Activated T-cell treated with anti-CD3 and anti-CD28 coated beads, Interleukin-2, amount 50 U/mL, for 72 hours (primary cell): ENCODE measurements at places on chromosomes 11 and 22.
A peak's percentile ranks its signal among the peaks of the same experiment; 100 is the strongest.

- H3K4me1 ChIP-seq = peaks cover 5% of the 10 kb centered on the region
- H3K27me3 ChIP-seq = no peaks in the 10 kb centered on the region
- no peak overlapping the region for H3K4me3 ChIP-seq
- DNase-seq = no peak
- no peak overlapping the region for H3K27ac ChIP-seq
Observed at GRCh38 chr22:19397734-19398104, 33.8 kb downstream of the HIRA start.

GRCh38 chr22:48488149-48488551 is 1339.5 kb downstream of the BRD1 start:
- no peak overlapping the region for H3K27ac ChIP-seq
- peaks cover 59% of the 10 kb centered on the region for H3K27me3 ChIP-seq
- no peaks in the 10 kb centered on the region for H3K4me1 ChIP-seq
- DNase-seq = no peak
- no peaks in the 10 kb centered on the region for H3K36me3 ChIP-seq
- H3K4me3 ChIP-seq = no peak overlapping the region

DNA sequence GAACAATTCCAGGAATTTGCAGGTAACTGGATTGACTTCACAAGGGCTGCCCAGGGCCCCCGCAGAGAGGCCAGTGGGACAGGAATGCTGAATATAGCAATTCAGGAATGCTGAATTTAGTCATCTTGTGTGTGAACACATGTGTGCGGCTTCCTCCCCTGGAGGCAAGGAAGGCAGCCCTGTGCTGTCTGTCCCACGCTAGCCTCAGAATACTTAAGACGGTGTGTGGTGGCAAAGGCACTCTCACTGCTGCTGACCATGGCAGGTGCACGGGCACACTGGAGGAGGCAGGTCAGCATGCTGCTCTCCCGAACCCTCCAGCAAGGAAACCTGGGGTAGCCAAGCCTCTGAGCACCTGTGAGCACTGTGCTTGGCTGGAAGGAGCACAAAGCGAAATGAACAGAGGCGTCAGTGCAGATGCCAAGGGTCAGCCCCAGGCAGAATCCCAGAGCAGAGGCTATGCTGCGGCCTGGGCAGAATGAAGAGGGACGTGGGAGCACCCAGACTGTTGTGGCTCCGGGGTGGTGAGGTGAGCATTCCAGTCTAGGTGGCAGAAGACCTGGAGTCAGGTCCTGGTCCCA is 2.7 kb downstream of the GNAZ start:
- H3K4me3 ChIP-seq = no peak overlapping the region
- no peak overlapping the region for H3K27ac ChIP-seq
- no peak for DNase-seq
- peaks cover 21% of the 10 kb centered on the region for H3K27me3 ChIP-seq

- peaks cover 4% of the 10 kb centered on the region for H3K36me3 ChIP-seq
- H3K4me3 ChIP-seq = peak within 1 kb of the TSS; percentile 97
- peak; percentile 88 for DNase-seq
- H3K4me1 ChIP-seq = peaks cover 76% of the 10 kb centered on the region
- H3K27ac ChIP-seq = peak within 1 kb of the TSS; percentile 85
Observed at GRCh38 chr11:65386307-65387140, at the start of gene FRMD8. Gene FRMD8, plus strand, starts transcription at chr11:65386637. Its CDS starts 400 bp downstream, at chr11:65387037.

DNA sequence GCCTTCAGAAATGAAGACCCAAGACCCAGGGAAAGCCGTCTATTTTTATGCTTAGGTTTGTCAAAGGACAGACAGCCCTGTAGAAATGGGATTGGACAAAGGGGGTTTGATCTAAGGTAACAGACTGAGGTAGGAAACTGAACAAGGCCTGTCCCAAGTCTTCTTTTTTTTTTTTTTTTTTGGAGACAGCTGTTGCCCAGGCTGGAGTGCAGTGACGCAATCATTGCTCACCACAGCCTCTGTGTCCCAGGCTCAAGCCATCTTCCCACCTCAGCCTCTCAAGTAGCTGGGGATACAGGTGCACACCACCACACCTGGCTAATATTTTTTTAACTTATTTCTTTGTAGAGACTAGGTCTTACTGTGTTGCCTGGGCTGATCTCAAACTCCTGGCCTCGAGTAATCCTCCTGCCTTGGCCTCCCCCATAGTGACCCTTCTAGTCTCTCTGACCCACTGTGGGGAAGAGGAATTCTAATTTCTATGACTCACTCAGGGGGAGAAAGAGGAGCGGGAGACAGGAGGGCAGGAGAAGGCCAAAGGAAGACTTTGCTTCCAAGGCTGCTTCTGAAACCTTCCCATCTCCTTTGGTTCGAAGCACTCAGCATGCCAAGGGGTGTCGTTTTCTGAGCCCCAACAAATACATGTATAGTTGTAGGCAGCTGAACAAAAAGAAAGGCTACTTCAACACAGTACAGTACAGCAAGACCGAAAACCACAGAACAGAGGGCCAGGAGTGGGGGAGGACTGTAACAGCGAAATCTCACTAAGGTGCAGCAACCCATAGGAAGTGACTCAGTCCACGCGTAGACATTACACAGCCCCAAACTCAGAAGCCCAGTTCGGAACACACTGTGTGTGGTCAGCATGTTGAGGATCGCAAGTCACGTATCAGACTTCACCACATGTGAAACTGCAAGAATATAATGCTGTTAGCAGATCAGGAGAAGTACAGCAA is 872 bp downstream of the TMA7B start:
- H3K27ac ChIP-seq = peak overlapping the region; percentile 92
- H3K36me3 ChIP-seq = peaks cover 56% of the 10 kb centered on the region
- H3K27me3 ChIP-seq = no peaks in the 10 kb centered on the region
- H3K4me3 ChIP-seq = peak overlapping the region; percentile 89

DNA sequence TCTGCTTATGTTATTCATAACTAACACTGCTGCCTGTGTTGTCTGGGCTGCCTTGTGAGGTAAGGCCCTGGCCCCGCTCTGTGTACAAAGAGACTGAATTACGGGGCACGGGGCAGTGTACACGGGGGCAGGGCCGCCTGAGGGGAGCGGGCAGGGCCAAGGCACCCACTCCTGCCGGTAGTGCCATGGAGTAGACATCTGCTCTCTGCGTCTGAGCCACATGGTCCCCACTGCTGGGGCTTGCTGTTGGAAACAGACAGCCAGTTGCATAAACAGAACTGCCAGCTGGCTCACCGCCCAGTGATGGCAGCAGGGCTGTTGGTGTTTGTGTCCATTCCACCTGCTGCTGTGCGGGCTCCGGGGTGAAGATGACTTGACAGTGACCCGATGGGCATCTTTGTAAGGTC is 19.8 kb downstream of the FAM118A start:
- no peak for DNase-seq
- H3K4me1 ChIP-seq = peaks cover 5% of the 10 kb centered on the region
- H3K36me3 ChIP-seq = peaks cover 20% of the 10 kb centered on the region
- H3K27me3 ChIP-seq = no peaks in the 10 kb centered on the region
- no peak overlapping the region for H3K4me3 ChIP-seq
- H3K27ac ChIP-seq = no peak overlapping the region

DNA sequence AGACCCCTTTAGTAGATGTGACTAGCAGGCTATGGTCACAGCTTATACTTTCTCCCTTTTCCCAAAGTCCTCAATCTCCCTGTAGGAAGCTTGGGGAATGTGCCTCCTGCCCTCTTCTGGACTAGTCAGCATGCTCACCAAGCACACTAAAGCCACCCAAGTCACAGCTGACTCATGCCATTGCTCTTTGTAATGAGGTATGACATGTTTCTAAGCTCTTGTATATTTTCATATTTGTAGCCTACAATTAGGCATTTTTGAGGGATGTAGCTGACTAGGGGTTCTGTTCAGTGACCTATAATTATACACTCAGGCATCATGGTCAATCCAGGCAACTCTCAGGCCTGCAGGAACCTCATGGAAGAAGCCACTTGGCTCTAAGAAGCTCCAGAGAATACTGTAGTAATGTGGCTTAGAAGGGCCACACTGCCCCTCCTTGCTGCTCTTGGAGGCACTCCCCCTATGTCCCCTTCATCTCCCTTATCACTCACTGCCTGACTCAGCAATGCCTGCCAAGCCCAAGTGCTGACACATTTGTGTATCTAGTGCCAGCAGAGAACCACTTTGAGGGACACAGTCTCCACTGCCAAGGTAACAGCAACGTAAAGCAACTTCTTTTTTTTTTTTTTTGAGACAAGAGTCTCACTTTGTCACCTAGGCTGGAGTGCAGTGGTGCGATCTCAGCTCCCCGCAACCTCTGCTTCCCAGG is 86.2 kb downstream of the RPL27A start:
- H3K27ac ChIP-seq = no peak overlapping the region
- no peaks in the 10 kb centered on the region for H3K36me3 ChIP-seq
- no peaks in the 10 kb centered on the region for H3K4me1 ChIP-seq

DNA sequence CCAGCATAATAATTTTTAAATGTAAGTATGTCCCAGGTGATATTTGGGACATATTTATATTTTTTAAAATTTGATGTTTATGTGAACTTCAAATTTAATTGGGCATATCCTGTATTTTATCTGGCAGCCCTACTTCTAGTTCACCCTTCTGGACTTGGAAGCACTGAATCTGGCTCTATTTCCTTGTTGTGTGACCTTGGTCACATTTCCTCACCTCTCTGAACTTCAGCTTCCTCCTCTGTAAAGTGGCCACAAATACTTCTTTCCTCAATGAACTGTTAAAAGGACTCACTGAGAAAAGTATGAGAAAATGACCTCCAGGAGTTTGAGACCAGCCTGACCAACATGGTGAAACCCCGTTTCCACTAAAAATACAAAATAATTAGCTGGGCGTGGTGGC is 8.1 kb upstream of the RNF185 start:
- no peaks in the 10 kb centered on the region for H3K27me3 ChIP-seq
- H3K36me3 ChIP-seq = no peaks in the 10 kb centered on the region
- no peaks in the 10 kb centered on the region for H3K4me1 ChIP-seq
- no peak overlapping the region for H3K4me3 ChIP-seq
- no peak overlapping the region for H3K27ac ChIP-seq
